ENCODE measurements at places on chromosomes 4 and X.

DNA sequence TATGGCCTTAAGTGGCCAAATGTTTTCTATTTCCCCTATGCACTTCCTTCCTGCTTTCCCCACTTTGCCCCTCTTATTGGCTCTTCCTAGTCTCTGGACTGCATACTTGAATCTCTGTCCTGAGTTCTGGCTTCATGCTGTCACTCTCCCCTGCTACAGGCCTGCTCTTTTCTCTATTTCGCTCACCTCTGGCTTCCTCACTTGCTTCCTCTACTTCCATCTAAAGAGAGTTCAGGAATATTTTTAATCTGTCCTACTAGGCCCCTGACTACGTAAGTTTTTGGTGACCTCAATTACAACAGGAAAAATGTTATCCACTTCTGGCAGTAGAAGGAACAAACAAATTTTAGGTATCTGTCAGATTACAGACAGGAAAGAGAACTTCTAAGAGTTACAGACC, 65.7 kb upstream of the WDR17 start:
- DNase-seq = no peak

DNA sequence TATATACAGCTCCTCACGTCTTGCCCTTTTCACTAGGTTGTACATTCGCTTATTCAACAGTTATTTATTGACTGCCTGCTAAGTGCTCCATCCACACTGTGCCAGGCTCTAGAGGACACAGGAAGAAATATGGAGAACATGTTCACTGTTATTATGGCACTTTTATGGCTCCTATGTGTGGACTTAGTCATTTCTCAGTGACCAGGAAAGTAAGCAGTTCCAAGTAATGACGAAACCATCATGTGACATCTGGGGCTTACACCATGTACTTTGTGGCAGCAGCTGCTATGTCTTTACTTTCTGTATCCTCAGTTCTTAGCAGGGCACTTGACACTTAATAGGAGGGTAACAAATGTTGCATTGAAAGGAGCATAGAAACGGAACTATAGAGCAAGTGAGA, 278.0 kb downstream of the ANK2 start:
- DNase-seq = no peak

DNA sequence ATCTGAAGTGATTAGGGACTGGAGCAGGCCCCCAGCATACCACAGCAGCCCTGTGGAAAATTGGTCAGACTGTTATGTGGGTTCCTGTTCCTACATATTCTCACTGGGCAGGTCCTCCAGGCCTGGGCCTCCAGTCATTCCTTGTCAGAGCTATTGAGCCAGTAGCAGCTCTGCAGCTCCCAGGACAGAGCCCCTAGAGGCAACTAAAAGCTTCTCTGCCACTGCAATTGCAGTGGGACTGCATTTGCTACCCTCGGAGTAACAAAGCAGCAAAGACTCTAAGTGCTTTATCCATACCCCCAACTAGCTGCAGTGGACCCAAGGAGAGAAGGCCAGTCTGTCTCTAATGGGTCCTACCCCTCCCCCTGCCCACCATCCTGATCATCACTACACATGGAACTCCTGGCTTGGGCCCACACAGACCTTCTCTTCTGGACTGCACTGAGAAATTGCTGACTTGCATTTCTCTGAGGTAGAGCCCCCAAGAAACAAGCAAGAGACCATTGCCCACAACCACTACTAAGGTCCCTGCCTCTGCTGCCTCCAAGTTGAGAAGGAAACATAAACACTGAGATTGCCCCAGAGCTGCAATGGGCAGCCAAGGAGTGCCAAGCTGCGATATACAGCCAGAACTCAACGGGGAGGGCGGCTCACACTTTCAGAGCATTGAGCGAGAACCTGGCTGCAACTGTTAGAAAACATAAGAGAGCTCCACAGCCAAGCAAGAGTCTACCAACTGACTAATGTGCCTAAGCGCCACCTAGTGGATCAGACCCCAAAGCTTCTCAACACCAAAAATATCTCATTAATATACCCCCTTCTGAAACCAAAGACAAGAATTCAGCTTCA, 738.7 kb upstream of the NDST4 start:
- no peak for DNase-seq

DNA sequence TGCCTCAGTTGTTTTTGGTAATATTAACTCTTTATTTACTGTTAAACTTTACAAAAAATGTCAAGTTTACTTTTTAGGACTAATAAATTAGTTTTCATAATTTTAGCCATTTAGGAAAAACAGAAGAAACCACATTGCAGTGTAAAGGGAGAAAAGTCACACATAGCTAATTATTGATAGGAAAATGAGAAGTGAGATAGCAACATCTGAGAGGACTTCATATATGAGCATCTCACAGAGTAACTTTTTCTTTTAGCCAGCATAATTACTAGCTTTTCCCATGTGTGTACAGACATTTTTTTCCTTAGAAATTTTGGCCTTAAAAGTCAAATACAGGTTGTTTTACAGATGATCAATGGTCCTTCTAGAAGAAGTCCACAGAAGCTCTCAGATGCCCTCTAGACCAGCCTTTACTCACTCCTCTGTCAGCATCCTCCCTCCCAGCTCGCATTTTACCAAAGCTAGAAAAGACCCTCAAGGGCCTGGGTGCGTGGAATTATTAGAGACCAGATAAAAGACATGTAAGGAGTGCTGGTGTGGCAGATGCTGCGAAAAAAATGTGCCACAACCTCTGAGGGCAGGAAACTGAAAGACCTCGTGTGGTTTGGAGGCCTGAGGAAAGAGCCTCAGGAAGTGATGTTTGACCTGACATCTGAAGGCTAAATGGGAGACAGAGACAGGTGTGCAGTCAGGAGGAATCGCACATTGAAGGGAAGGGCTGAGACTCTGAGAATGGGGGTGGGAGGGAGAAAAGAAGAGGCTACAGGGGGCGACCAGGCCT, 156.9 kb downstream of the CBR4 start:
- no peak for DNase-seq

DNA sequence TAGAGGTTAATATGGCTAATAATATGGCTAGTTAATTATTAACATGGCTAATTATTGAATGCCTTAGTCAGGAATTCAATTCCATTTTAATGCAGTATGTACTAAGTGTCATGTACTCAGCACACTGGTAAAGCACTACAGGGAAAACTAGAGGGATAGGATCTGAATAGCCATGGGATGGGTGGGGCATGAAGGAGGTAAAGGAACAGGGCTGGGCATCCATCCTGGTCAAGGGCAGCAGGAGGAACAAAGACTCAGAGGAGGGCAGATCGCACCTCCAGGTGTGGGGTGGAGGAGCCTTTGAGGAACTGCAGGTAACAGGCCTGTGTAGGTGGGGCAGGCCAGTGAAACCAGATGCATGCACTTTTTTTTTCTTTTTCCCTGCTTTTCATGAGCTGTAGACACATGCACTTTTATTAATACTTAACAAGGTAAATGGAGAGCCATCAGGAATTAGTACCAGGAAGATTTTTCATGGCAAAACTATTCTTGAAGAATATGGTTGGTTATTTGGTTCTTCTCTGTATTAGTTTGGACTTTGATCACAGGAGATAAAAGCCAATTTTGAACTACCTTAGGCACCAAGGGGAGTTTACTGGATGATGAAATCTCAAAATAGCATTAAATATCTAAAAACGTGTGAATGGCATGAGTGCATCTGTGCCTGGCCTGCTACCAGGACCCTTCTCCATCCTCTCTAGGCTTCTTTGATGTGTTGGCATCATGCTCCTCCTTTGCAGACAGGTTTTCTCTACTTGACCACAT, 88.3 kb downstream of the CC2D2A start:
- DNase-seq = no peak

DNA sequence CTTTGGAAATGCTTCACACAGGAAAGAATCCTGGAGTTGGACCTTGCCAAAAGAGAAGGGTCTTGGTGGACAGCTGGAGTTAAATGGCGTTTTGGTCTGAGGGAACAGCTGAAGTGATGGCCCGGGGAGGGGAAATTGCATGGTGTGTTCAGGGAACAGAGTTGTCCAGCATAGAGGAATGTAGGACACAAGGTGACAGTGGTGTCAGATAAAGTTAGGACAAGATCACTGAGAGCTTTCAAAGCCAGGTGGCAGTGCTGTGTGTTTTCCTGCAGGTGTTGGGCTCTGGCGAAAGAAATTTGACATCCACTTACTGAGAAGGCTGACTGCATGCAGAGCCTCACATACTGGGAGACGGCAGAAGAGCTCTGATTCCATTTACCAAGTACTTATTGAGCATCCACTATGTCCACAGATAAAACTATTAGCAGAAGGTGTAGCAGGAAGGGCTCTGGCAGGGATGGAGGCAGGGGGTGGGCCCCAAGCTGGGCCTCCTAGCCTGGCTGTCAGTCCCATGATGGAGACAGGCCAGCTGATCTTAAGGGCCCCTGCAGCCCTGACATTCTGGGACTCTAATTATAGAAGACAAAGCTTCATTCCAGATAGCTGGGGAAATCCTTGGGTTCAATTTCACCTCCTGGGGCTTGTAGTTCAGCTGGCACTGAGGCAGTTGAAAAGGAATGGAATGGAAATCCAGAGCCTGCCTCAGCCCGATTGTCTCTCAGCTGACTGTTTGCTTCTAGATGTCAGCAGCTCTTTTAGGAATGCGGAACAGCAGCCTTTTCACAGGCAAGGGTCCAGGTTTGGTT, 150.2 kb upstream of the MAMLD1 start:
- no peak for DNase-seq

DNA sequence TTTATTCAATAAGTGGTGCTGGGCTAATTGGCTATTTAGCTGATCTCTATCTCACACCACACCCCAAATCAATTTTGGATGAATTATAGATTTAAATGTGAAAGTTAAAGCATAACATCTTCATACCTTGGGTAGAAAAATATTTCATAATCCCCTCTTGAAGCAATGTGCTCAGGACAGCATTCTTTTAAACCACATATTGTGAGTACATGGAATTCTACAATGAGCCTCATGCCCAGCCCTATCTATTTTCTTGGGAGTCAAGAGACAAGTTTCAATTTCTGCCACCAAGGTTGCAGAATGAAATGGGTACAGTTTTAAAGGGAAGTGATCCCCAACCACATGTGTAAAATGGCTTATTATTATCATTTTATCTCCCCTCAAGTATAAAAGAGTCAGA, 30.6 kb upstream of the GPRIN3 start:
- no peak for DNase-seq

- DNase-seq = no peak
These were observed 12.9 kb downstream of the NHSL2 start for GRCh38 chrX:71923516-71923915.

- DNase-seq = no peak
These were observed 1.1 kb downstream of the KLHL15 start for GRCh38 chrX:24025741-24026403.

DNA sequence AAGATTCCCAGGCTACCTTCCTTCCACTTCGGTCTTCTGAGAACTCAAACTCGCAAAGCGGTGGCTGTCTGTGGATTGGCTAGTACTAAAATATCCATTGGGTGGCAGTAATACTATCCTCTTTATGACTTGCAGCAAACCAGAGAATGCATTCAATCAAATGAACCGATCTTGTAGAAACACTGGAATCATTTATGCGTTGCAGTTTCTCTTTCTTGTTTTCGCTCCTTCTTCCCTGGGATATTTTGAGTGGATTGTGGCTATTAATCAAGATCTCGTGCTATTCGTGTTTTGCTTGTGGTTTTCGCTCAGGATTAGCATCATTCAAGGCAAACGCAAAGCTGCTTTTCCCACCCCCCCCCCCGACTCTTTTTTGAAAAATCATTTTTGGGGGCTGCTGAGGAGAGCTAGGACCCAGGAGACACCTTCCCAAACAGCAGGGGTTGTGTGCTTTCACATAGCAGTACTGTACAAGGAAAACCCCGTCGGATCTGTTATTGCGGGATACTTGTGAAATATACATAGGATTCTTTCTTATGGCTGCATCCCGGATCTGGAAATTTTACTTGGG, at the start of gene IL1RAPL1:
IL1RAPL1 (plus strand) TSS at position 466 of the 571 bp plus-strand sequence.
- DNase-seq = no peak

GRCh38 chr4:136136601-136137000, 1395.7 kb downstream of the PCDH18 start:
- DNase-seq = no peak

Measured in stimulated activated CD8-positive, alpha-beta memory T cell treated with anti-CD3 and anti-CD28 coated beads, Interleukin-2, amount 100 ng/mL, for 1 hour (primary cell).